ENCODE measurements at places on chromosomes 1 and 21. TPM values are rescaled to one million over a fixed set of nuclear protein-coding genes. Genes with fewer than 3 reads are reported as not detected.

OR6K2 gene
- total RNA-seq, result not detected

S100A3 gene
- total RNA-seq, result 3.3 TPM

HOOK1 gene
- 7.6 TPM for total RNA-seq

F5 gene
- 20.9 TPM for total RNA-seq

FBXO42 gene
- 15.1 TPM for total RNA-seq

VASH2 gene
- total RNA-seq, result 1.8 TPM

PRAMEF13 gene
- not detected for total RNA-seq

TDRD10 gene
- total RNA-seq, result 3.6 TPM

PERM1 gene
- 85.5 TPM for total RNA-seq

SPATA46 gene
- total RNA-seq, result not detected

KLHDC9 gene
- 5.7 TPM for total RNA-seq

PRMT2 gene
- 67.9 TPM for total RNA-seq

IFI44L gene
- 4.5 TPM for total RNA-seq

CLDN17 gene
- total RNA-seq, result not detected

NUP210L gene
- 0.13 TPM for total RNA-seq

CD101 gene
- total RNA-seq, result 3.1 TPM

RAB42 gene
- total RNA-seq, result 1.6 TPM

TAF12 gene
- total RNA-seq, result 15.6 TPM

SHISAL2A gene
- total RNA-seq, result 0.15 TPM

GPA33 gene
- total RNA-seq, result 0.31 TPM

ATP1A1 gene
- total RNA-seq, result 281 TPM

CACHD1 gene
- total RNA-seq, result 9.2 TPM

PEAR1 gene
- 10.4 TPM for total RNA-seq

MTARC2 gene
- total RNA-seq, result 32.7 TPM

CA14 gene
- 5.7 TPM for total RNA-seq

GCSAML gene
- not detected for total RNA-seq

PROX1 gene
- total RNA-seq, result 77.9 TPM

PUM1 gene
- total RNA-seq, result 75.1 TPM

ADCY10 gene
- total RNA-seq, result 0.06 TPM

KIF26B gene
- total RNA-seq, result 0.12 TPM

RGS8 gene
- 0.05 TPM for total RNA-seq

DMRTA2 gene
- total RNA-seq, result not detected

C1orf87 gene
- total RNA-seq, result not detected

CYP4Z1 gene
- 0.29 TPM for total RNA-seq

MXRA8 gene
- 44.3 TPM for total RNA-seq

ANGPTL7 gene
- total RNA-seq, result 0.39 TPM

DNAJC28 gene
- 5.5 TPM for total RNA-seq

FYB2 gene
- 1.9 TPM for total RNA-seq

IFNAR1 gene
- total RNA-seq, result 33.1 TPM

OPRD1 gene
- not detected for total RNA-seq
